Right lung (tissue), 10 donors: ENCODE measurements at places on chromosomes 4 and X. TPM values are rescaled to one million over a fixed set of nuclear protein-coding genes. Genes with fewer than 3 reads are reported as not detected.

The STAP1 gene
- polyA plus RNA-seq = 0.23 TPM

The KCTD8 gene
- 0.15 TPM for polyA plus RNA-seq

GRCh38 chr4:113109106-113109718 lies 59.8 kb downstream of the ANK2 start:
- no peak for DNase-seq

The HTRA3 gene
- 9.0 TPM for polyA plus RNA-seq

The GPC3 gene
- 410 TPM for polyA plus RNA-seq

GRCh38 chr4:38861791-38862190 lies 5.2 kb upstream of the TLR6 start:
- no peak for DNase-seq

The CCNQ gene
- polyA plus RNA-seq = 12.6 TPM

The TMPRSS11B gene
- polyA plus RNA-seq = 0.04 TPM

The GALNT7 gene
- polyA plus RNA-seq = 47.1 TPM

DNA sequence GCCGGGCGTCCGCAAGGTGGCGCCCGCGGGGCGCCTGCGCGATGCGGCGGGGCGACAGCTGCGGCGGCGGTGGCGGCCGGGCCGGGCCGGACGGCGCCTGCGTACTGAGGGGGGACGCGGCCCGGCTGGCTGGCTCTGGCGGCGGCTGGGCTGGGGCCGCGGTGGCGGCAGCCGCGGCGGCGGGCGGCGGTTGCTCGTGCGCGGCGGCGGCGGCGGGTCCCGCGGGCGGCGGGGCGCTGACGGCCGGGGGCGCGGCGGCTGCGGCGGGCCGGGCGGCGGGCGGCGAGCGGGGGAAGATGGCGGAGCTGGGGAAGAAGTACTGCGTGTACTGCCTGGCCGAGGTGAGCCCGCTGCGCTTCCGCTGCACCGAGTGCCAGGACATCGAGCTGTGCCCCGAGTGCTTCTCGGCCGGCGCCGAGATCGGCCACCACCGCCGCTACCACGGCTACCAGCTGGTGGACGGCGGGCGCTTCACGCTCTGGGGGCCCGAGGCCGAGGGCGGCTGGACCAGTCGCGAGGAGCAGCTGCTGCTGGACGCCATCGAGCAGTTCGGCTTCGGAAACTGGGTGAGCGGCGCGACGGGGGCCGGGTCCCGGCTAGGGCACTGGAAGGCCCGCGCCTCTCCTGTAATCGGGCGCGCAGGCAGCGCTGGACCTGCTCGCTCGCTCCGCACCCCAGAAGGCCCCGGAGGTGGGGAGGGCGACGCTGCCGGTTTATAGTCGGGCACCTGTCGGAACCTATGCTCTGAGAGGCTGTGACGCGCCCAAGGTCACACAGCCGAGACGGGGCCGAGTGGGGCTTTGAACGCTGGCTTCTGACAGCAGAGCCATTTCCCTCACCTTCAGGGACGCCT lies at the start of gene TADA2B:
TSS of gene TADA2B (plus strand) at position 89 of the 853 bp plus-strand sequence. CDS start at position 297, 208 bp downstream.
- DNase-seq = peak; percentile 29
